ENCODE measurements at places on chromosomes 7 and 10. TPM values are rescaled to one million over a fixed set of nuclear protein-coding genes. Genes with fewer than 3 reads are reported as not detected.

- DNase-seq: peak; percentile 74
These were observed 1.9 kb downstream of the FOXK1 start for GRCh38 chr7:4683884-4684565.

DNA sequence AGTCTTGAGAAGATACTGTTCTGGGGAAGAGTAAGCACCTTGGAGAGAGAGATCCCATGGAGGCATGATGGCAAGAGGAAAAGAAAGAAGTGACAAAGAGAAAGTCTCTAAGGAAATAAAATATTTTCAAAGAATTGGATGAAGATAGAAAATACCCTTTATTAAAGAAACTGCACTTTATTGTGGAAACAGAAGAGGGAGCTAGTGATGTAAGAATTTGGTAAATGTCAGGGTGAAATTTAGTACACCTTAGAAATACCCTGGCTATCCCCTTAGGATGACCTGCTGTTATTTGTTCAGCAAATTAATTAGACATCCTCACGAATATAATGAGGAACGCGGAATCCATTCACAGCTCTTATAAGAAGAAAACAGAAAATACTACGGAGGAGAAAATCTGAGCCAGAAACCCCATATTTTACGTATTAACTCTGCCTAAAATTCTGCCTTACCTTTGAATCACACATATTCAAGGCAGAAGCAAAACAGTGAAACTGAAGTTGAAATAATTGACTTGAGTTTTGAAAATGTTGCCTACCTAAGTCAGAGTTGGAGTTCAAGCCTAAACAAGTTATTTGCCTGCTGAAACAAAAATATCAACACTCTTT lies 90.7 kb downstream of the TFPI2 start:
- no peak for DNase-seq

DNA sequence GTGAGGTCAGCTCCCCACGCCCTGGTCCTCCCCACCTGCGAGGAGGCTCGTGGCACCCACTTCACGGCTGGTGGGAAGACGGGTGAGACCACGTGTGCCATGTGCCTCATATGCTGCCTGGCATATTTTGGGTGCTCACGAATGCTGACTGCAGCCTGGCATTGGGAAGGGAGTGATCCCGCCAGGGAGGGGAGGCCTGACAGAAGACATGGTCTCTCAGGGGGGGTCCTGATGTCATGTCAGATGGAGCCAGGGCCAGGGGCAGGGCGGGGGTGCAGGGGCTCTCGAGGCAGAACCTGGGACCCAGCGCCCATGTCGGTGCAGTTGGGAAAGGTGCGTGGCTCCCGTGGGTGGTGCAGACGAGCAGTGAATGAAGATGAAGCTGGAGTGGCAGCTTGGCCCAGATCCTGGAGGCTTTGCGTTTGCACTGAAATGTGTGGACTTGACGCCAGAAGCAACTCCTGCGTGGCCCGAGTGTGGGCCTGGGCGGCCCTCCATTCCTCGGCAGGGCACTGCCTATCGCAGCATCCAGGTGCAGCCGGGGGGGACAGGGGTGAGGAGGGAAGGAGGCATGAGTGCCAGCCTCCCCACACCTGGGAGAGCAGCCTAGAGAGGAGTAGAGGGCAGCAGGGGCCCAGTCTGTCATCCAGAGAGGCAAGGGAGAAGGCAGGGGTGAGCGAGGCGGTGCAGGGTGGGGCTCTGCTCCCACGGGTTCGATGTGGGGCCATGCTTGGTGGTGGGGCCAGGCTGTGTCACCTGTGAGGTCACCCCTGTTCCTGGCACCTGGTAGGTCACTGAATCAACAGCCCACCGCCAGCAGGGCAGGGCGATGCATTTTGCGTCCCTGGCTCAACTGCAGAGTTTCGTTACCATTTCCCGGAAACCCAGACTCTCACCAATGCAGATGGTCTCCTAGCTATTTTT lies 385.6 kb downstream of the DNAJB6 start:
- peak; percentile 54 for DNase-seq

GRCh38 chr7:152893801-152894294 lies 134.3 kb downstream of the ACTR3B start:
- no peak for DNase-seq

DNA sequence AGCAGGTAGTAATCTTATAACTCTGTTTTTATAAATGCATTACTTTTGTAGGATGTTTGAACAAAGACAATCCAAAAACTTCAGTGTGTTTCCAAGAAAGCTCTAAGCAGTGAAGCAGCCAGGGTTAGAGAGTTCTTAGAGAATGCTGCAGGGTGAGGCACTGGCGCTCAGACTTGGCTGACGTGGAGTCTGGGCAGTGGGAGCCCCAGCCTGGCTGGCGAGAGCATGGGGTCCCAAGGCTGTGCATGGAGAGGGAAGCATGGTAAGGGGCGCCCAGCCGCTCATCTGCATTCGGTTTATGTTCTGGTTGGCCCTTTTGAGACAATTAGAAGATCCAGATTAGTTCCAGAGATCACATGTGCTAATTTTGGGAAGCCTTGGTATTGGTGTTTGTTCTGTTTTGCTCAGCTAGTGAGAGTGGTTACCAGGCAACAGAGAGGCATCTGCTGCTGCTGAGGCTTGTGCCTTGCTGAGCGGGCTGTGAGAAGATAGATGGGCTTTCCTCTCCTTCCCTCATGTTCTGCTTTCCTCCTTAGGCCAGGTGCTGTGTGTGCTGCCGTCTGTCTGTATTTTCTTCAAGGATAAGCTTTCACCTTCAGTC lies 10.3 kb downstream of the SUN1 start:
- DNase-seq: no peak

GRCh38 chr10:112332509-112333228 lies 41.2 kb upstream of the ACSL5 start:
- no peak for DNase-seq

DNA sequence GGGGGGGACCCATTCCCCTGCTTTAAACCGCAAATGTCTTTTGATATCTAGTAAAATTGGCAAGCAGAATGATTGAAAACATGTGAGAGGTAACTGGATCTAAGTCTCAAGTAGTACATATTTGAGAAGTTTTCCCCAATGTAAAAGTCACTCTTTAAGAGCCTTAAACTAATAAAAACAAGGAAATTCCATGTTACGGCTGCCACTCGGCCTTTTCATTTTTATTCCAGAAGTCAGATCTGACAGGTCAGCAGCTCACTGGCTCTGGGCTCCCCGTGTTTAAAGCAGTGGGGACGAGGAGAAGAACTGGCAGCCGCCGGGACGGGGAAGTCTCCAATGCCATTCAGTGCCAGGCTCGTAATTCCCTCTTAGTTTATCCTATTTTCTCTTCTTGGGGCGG lies 80.7 kb downstream of the CUX1 start:
- DNase-seq: no peak

DNA sequence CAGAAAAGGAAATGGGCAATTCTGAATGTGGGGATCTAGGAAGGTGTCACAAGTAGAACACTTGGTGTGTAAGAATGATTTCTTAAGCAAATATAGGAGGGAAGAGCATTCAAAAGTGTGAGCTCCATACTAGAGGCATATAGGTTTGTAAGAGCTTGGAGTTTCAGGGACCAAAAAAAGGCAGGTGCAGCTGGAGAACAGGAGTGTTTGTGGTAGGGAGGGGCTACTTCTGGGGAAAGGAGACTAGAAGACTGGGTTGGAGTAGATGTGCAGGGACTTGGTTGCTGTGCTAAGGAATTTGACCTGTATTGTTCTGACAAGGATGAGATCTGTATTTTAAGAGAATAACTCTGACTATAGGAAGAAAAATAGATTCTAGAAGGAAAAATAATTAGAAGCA lies 46.4 kb downstream of the CPED1 start:
- DNase-seq: no peak

DNA sequence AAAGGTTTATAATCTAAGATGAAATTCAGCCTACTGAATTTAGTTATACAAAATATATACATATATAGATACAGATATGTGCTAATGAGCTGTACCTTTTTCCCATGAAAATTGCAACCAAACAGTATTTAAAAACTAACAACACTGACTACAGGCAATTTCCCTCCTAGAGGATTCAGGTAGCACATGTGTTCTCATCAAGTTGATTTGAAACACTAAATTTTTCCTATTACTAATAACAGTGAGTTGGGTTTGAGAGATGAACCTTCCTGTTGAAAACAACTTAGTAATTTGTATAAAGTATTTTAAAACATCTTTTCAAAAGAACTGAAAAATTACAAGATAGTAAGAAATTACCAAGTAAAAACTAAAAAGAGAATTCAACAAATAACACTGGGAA lies 51.5 kb downstream of the COA1 start:
- DNase-seq: no peak

DNA sequence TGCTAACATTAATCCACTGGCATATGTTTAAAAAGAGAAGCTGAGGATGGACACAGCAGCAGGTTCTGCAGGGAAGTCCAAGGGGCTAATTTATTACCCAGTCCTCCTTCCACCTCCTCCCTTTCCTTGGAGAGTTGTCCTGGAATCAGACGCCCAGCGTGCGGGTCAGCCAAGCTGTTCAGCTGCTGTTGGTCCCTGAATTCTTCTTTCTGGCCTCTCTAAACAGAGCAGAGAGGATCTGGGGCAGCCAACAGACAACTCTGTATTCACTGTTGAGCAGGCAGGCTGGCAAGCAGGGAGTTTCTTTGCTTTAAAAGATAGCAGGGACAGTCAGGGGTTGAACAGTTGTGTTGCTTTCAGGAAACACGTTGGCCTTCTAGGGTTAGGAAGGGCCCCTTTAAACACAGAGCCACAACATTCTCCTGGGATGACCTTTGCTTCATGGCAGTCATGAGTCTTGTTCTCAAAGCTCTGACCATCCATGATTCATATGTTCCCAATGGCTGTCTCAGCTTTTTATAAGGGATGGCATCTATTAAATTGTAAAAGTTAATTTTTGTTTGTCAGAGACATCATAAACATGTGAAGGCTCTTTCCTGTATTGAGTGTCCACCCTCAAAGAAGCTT lies 217.0 kb downstream of the CREB5 start:
- DNase-seq: no peak

- no peak for DNase-seq
These were observed 174.1 kb downstream of the SKAP2 start for GRCh38 chr7:26690135-26690805.

GRCh38 chr10:13990946-13991345 lies 339.8 kb downstream of the FRMD4A start:
- DNase-seq: no peak

- no peak for DNase-seq
These were observed 15.2 kb downstream of the FAM24B start for GRCh38 chr10:122864194-122864592.

DNA sequence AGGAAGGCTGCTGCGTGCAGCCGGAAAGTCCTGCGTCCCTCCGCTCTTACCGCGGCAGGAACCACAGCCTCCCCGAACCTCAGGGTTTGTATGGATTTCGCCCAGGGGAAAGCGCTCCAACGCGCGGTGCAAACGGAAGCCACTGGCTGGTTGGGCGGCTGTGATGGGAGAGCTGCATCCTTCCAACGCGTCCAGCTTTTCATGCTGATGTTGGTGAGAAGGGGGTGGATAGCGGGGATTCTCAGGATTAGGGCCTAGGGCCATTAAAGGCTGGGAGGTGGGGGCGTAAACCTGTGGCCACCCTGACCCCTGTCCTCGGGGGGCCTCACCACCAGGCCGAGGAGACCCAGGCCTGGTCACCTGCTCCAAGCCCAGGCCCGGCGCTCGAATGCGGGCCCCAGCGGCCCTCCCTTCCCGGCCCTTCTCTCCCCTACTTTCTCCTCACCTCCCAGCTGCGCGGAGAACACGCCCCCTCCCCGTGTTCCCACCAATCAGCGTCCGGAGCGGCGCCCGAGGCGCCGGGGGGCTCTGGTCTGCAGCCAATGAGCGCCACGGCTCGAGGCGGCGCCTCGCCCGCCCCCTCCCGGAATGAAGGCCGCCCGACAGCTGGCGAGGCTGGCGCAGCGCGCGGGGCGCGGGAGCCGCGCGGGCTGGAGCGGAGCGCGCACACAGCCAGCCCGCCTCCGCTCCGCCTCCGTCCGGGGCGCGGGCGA lies 458 bp upstream of the NANOS1 start:
- peak; percentile 91 for DNase-seq

PLXNA4 gene
- 1.9 TPM for polyA plus RNA-seq

ANLN gene
- 29.9 TPM for polyA plus RNA-seq

DNA2 gene
- polyA plus RNA-seq: 10.5 TPM

PAX4 gene
- polyA plus RNA-seq: not detected

GNAT3 gene
- polyA plus RNA-seq: not detected

GNGT1 gene
- polyA plus RNA-seq: not detected
